ENCODE measurements at places on chromosomes 6 and 20. TPM values are rescaled to one million over a fixed set of nuclear protein-coding genes. Genes with fewer than 3 reads are reported as not detected.
A peak's percentile ranks its signal among the peaks of the same experiment; 100 is the strongest.

Gene PROKR2
- total RNA-seq = 5.9 TPM

GRCh38 chr6:95777338-95777737 lies 200.0 kb downstream of the MANEA start:
- no peak for DNase-seq

DNA sequence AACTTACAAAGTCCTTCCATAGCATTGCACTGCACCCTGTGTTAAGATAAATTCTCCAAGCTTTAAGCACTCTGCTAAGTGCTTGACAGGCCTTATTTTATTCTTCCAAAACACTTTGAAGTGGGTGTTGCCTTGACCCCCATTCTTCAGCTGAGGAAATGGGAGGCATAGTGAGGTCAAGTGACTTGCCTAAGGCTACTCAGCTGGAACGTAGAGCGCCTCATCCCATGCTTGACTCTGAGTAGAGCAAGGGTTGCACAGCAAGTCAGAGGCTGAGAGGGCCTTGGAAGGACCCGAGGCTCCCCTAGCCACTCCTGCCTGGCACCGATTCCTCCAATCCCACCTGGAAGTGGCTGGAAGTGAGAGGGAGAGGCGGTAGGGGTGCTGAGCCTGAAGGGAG lies 19.6 kb upstream of the CSNK2A1 start:
- no peak for DNase-seq

DNA sequence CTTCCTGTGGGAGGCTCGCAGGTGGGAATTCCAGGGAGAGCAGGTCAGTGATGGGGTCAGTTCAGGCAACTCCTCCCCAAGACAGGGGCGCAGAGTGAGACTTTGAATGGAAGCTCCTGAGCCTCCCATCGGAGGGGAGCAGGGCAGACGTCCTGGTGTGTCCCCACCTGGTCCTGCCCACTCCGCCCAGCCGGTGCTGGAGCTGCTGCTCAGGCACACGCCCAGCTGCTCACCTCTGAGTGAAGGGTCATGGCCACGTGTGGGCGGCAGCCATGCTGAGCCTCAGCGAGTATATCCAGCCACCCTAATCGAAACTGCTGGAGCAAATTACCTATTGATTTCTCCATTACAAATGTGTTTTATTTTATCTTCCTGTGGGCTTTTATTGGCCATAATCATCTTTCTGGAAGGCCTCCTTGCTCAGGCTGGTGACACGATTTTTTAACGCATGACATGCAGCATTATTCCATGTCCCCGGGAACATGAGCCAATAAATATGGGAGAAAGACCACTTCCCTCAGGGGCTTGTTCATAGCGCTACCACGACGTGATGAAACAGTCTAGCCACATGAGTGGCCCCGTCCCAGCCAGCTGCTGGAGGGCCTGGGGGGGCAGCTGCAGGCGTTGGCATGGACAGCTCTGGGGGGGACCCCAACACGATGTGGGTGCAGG lies 148.1 kb downstream of the TAF4 start:
- no peak for DNase-seq

GRCh38 chr20:38881806-38882440 lies 44.3 kb upstream of the FAM83D start:
- DNase-seq = no peak

Gene MICA
- total RNA-seq = 10.7 TPM

DNA sequence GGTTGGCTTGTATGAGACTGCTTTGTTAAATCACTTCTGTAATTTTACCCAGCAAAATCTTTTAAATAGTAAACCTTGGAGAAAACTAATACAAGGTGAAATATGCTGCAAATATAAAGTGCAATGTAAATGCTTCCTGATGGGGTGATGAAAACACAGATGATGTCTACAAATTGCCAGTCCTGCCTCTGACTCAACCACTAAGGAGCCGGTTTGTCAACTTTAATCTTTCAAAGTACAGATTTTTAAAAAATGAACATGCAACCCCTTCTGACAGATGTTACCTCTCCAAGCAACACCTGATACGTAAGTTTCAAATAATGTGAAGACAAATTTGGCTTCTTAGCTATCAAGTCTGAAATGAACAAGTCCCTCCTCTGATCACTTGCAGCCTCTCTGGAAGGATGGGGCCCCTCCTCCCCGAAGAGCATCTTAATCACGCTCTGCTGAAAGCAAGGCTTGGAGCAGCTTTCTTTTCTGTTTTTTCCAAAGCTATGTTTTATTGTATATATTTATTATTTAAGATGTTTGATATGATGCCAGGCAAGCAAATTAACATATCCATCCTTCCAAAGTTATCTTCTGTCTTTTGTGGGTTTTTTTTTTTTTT lies 196.0 kb downstream of the MYLK4 start:
- DNase-seq = no peak

DNA sequence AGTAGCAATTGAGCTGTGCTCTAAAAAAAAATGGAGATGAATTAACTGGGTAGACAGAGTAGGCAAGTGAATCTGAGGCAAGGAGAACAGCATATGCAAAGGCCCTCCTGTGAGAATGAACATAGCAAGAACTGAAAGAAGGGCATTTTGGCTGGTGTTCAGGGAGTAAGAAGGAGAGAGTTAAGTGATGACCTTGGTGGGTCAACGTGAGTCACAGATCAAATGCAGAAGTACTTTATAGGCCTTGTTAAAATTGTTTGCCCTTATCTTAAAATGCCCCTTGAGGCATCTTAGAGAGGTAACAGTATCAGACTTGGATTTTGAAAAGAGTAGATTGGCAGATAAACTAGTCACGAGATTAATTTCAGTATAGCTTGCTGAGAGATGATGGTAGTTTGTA lies 24.5 kb downstream of the NDUFAF5 start:
- no peak for DNase-seq

DNA sequence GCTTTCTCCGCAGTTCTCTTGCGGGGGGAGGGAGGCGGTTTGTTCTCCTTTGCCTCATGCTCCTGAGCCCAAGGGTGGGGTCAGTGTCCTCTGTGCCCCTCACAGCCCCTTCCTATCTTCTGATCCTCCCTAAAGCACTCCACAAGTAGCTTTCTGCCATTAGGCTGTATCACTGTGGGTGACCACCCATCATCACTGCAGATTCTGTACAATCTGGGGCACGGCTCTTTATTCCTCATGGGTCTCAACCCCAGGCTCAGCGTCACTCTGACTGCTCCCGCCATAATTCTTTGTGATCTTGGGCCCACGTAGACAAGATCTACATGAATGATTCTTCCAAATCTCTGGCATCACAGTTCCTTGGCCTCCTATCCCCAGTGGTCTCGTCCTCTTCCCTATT lies 10.5 kb downstream of the NCR2 start:
- peak; percentile 16 for DNase-seq

DNA sequence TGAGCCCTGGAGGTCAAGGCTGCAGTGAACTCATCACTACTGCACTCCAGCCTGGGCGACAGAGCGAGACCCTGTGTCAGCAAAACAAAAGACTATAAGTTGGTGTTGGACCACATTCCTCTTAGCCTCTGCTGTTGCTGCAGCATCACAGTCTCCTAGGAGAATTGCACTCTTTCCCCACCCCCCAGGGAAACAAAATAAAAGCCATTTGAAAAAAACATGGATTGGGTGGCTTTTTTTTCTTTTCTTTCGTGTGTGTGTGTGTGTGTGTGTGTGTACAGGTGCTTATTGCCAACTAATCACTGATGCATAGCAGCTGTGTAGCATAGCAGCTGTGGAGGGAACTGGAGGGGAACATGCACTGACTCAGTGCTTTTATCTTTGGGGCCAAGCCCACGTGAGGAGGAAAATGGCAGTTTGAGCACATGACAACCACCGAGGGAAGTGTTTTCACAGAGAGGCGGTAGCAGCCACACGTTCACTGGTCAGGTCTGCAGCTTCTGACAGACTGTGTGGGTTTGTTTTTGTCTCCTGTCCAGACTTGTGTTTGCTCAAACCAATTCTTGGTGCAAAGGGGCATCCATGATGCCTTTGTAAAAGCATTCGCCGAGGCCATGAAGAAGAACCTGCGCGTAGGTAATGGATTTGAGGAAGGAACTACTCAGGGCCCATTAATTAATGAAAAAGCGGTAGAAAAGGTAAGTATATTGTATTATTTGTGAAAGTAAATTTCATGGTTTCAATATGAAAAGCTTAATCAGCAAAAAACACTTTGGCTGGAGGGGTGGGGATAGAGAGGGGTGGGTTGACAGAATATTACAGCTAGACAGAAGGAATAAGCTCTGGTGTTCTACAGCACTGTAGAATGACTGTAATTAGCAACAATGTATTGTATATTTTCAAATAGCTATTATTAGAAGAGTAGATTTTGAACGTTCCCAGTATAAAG lies 27.7 kb downstream of the ALDH5A1 start:
- DNase-seq = no peak

DNA sequence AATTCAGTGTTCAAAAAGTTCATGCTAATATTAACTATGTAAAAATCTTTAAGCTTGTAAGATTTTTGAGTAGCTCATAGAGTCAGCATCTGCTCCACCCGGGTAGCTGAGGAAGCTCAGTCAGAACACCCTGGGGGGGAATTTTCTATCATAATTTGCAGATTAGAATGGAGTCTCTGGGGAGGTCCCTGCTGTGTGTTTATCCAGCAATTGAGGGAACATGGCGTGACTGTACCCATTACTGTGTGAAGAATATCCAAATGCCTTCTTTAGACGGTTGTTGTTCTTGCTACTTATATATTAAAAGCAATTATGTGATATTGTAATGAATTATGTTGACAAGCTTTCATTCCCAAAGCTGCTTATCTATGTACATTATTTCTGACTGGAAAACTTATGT lies 64.8 kb downstream of the AIG1 start:
- no peak for DNase-seq

DNA sequence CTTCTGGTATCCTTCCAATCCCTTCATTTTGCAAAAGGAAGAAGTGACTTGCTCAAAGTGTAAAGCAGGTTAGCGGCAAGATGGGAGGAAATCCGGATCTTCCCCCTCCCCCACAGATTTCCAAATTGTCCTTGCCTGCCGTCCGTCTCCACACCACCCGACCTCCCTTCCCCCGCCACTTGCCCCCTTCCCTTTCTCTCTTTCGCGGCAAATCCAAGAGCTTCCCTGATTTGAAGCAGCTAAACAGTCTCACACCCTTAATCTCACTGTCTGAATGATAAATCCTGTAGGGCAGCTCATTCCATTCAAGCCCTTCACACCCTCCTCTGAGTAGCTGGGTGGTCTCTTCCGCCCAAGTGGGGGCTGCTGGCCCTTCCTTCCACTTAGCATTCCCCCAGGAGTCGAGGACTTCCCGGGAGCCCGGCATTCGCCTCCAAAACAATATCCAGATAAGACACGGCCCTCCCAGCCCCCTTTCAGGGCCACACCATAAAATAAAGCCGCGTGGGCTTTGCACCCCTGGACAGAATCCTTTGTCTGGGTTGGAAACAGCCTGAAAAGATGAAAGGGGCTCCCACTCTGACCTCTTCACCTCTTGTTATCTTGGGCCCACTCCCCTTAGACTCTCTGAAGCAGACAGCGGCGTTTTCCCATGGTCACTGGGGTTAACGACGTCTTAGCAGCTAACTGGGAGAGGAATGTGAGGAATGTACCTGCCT lies 44.0 kb upstream of the PIM1 start:
- peak; percentile 72 for DNase-seq

- DNase-seq = no peak
Observed at GRCh38 chr6:138800377-138801150, 4.7 kb downstream of the ECT2L start.

DNA sequence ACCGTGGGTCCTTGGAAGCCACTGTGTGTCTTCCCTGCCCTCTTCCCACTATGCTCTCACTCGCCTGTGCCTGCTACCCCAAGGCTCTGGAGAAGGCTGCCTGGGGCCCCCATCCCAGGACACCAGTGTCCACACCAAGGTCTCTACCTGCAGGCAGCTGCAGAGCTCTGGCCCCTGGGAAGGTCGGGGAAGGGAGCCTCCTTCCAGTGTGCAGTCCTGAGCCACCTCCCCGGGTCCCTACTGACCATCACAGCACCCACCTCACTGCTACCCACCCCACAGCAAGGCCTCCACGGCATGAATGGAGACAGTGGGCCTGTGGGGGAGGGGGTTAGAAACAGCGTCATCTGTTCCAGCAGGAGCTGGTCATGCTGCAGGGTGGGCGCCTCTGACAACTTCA lies 35.6 kb downstream of the RBM38 start:
- DNase-seq = no peak

Gene GNL1
- 59.3 TPM for total RNA-seq

Gene PRSS16
- 28.9 TPM for total RNA-seq

- DNase-seq = no peak
Observed at GRCh38 chr6:140872885-140873284, 1259.8 kb upstream of the GJE1 start.

Gene TNF
- total RNA-seq = not detected

DNA sequence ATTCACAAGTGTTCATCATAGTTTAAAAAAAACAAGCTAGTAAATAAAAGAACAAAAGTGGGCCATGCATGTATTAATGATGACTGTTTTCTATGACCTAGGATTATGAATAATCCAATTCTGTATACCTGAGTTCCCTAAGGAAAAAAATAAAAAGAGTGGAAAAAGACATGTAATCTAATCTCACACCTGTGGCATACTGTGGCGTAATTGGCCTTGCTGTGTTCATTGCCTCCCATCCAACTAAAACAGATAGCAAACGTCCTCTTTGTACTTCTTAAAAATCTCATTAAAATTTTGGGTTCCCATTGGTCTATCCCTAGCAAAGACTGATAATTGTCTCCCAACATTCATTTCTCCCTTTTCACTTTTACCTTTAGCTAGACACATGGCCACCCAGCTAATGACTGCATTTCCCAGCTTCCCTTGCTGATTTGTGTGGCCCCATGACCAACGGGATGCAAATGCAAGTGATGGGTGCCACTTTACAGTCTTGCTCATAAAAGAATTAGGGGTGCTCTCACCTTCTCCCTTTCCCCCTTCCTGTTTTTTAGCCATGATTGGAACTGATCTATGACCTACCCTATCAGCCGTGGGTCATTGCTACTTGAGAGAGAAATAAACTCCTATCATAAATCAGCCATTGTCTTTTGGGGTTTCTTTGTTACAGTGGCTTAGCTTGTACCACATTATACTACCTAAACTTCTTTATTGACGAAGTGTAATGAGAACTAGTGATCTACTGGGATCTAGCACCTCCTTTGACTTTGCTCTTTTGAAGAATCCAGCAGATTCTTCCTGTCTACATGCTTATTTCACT lies 32.0 kb upstream of the TBC1D22B start:
- DNase-seq = no peak
